ENCODE measurements at places on chromosomes 13 and 19.
A peak's percentile ranks its signal among the peaks of the same experiment; 100 is the strongest.

DNA sequence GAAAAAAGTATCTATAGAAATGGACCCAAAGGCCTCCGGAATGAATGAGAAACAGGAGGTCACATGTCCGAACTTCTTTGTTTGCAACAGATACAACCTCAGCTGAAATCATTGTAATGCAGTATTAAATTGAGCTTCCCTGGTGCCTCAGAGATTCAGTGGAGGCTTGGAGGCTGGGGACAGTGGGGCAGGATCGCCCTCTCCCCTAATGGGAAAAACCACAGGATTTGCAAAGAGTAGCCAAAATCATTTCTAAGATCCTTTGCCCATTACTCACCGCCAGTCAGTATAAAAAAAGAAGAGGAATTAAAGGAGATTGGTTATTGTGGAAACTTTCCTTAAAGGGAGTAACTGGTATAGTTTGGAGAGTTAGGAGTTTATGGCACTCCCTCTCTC lies 30.4 kb upstream of the IRS2 start:
- DNase-seq: no peak

GRCh38 chr13:24788538-24788937 lies 24.6 kb downstream of the RNF17 start:
- no peak for DNase-seq

DNA sequence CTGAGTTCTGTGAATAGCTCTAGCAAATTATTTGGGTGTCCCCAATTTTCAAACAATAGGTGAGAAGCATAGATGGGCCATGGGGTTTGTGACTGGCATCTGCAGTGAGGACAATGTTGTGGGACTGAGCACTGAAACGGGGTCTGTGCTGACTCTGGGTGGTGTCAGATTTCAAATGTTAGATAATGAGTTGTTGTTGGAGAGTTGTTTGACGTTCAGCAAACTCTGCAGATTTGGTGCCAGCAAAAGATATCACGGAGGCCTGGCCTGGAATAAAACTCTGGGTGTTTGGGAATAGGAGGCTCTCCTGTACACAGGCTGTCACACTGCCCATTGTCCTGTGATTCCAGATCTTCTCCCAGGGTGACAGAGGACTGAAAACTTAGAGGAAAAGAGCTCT lies 2.9 kb downstream of the ZNF90 start:
- DNase-seq: no peak

DNA sequence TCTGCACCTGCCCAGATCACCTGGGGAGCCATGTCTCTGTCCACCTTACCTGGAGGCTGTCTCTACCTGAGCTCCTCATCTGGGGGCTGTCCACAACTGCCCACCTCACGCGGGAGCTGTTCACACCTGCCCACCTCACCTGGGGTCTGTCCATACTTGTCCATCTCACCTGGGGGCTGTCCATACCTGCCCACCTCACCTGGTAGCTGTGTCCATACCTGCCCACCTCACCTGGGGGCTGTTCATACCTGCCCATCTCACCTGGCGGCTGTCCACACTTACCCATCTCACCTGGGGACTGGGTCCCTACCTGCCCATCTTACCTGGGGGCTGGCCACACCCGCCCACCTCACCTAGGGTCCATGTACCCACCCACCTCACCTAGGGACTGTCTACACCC lies 10.0 kb upstream of the CPAMD8 start:
- DNase-seq: no peak

DNA sequence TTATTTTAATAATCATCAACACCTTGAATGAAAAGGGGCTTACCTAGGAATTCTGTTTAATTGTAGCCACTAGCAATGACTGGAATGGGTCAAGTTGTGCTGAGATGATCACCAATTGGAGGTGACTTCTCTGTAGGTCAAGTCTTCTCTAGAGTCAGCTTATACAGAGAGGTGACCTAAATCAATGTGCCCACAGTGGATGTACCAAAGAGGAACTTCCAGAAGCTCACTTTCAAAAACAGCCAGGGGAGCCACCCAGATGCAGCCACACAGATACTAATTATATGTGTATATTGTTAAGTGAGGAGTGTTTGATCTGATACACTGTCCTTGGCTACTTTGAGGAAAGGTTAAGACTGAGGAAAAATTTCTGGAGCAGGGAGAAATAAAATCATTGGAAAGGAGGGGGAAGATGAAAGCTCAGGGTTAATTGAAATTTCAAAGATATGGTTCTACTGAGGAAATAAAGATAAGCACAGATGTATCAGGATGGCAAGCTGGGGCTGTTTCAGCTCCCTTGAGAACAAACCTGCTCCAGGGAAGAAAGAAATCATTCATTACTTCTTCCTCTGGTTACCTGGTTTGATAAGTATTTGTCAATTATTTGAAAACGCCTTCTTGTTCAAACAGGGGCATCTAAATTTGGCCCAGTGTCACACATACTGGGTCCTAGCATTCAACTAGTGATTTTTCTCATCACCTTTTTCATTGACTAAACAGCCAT lies 5.1 kb downstream of the GPR183 start:
- DNase-seq: no peak

- no peak for DNase-seq
These were observed 127.9 kb upstream of the GJB6 start for GRCh38 chr13:20360041-20360491.

- DNase-seq: no peak
These were observed at the start of gene F2RL3 for GRCh38 chr19:16888629-16889365. Gene F2RL3, plus strand, starts transcription at chr19:16888999. Its CDS starts 191 bp downstream, at chr19:16889190.

DNA sequence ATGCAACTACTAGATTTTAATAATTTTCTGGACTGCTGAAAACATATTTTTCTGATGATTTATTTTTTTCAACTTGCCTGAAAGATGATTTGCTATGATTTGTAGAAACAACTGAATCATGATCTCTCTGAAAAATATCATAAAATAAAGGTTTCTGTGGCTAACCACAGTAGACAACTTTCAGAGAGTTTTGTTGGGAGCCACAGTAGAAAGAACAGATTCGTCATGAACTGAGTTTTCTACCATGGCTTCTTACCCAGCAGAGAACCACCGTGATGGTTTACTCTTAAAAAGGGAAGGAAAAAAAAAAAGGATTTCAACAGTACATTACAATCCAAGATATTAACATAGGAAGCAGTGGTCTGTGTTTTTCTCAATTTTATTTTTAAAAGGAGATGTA lies 18.0 kb downstream of the ZAR1L start:
- DNase-seq: no peak

- no peak for DNase-seq
These were observed 1.2 kb downstream of the ALKBH7 start for GRCh38 chr19:6373813-6374108.

GRCh38 chr19:47494211-47494547 lies 10.2 kb upstream of the KPTN start:
- DNase-seq: no peak

- peak; percentile 21 for DNase-seq
These were observed 1.3 kb downstream of the FARP1 start for GRCh38 chr13:98144027-98144741.

GRCh38 chr13:88217883-88218282 lies 546.7 kb downstream of the SLITRK5 start:
- no peak for DNase-seq

- DNase-seq: no peak
These were observed 197.5 kb downstream of the NBEA start for GRCh38 chr13:35139591-35139990.

GRCh38 chr19:16860118-16860517 lies 28.7 kb upstream of the F2RL3 start:
- peak; percentile 48 for DNase-seq

- DNase-seq: no peak
These were observed 39.2 kb downstream of the MTMR6 start for GRCh38 chr13:25248071-25248470.

GRCh38 chr13:34114581-34114980 lies 296.6 kb downstream of the RFC3 start:
- no peak for DNase-seq

- no peak for DNase-seq
These were observed 10.4 kb downstream of the OLFM4 start for GRCh38 chr13:53038993-53039392.

DNA sequence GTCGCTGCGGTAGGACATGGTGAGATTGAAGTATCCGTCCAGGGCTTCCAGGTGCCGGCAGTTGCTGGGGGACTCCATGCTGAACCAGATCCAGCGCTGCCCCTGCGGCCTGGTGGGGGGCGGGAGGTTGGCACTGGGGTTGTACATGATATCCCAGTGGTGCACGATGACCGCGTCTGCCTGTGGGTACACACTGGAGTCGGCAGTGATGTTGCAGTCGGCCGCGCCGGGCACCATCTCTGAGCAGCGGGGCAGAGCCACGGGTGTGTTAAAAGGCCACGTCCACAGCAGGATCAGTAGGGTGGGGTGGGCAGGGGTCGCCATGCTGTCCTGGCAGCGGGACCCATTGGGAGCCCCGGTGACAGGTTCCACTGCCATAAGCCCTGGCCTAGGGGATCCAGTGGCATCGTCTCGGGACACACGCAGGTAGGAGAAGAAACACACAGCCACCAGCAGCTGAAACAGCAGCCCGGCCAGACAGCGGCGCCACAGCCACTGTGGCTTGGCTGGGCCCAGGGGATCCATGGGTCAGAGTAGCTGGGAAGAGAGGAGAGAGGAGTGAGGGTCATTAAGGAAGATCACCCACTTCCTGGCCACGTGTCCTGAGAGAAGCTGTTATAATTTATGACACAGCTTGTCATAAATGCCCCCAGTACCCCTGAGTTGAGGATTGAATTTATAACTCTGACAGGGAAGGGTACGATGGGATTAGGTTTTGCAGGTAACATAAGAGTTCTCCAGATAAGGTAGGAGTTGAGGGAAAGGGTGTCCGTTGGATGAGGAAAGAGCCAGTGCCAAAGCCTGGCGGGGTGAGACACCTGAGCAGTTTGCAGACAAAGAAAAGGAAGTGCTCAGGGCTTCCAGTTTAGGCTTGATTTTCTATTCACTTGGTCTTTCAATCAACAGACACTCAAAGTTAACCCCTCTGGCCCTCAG lies 2.9 kb downstream of the FUT5 start:
- no peak for DNase-seq

DNA sequence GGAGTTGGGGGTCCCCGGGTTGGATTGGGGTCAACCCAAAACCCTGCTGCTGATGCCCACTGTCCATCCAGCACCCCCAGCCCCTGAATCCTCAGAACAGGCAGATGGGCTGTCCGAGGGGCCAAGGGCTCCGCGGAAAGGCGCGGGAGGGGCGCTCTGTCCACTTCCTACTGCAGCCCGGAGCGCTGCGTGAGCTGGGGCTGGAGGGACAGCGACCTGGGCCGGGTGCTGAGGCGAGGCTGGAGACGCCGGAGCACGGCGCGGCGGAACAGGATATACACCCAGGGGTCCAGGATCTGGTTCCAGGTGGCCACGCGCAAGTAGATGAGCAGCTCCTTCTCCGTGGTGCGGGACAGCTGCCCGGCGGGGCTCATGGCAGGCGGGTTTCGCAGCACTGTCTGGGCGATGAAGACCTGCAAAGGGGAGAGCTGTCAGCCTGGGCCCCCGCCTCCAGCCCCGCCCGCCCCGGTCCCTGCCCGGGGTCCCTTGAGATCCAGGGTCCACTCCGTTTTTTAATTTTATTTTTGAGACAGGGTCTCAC lies 10.3 kb downstream of the GIPC3 start:
- no peak for DNase-seq

GRCh38 chr13:98513837-98514236 lies 63.1 kb downstream of the STK24 start:
- no peak for DNase-seq

DNA sequence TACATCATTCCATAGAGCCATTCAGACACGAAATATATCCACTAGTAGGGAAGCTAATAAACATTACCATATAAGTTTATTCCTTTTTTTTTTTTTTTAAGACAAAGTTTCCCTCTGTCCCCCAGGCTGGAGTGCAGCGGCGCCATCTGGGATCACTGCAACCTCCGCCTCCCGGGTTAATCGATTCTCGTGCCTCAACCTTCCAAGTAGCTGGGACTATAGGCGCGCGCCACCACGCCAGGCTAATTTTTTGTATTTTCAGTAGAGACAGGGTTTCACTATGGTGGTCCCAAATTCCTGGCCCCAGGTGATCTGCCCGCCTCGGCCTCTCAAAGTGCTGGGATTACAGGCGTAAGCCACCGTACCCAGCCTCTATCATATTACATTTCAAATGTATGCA lies 612 bp upstream of the ZNF154 start:
- DNase-seq: no peak

GRCh38 chr19:14559916-14560775 lies 11.7 kb downstream of the NDUFB7 start:
- DNase-seq: no peak

GRCh38 chr19:38004186-38004520 lies 97.1 kb downstream of the SIPA1L3 start:
- no peak for DNase-seq

GRCh38 chr19:30645946-30646577 lies 273.9 kb downstream of the ZNF536 start:
- DNase-seq: no peak

GRCh38 chr19:1384478-1385110 lies 887 bp downstream of the NDUFS7 start:
- no peak for DNase-seq

DNA sequence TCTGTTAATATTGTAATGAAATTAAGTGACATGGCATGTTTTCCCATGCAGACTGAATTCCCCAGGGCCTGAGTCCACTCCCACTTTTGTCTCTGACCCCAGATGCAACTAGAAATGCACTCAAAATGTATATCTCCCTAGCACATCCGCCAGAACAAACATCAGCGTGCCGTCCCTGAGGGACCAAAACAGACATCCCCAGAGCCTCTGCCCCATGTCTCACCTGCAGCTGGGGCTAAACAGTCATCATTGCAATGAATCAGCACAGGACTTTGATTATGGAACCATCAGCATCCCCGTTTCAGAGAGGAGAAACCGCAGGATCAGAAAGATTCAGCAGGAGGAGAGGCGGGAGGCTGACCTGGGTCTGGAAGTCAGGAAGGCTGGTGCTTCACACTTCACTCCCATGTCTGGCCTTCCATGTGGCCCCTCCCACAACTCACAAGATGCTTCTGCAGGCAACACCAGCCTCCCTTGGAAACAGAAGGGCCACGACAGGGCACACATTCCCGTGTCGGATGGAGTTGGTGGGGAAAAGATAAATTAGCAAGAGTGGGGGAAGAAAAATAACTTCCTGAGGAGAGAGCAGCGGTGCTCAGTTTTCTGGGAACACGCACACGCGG lies 130.6 kb upstream of the VSTM2B start:
- DNase-seq: peak; percentile 23

DNA sequence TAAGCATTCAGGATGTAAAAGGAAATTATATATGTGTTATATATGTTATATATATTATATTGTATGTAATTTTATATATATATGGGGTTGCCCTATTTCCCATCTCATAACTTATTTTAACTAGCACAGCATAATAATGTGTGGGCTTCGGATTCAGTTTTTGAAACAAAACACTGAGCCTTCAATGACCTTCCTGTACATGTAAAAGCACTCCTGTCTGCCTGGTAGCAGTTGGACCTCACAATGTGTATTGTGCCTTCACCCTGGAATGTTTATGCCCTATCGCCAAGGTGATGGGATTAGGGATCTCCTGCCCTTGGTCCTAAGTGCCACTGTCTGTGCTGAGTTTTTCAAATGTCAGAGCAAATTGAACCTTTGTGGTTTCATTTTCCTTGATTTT lies 968.8 kb downstream of the TUBA3C start:
- no peak for DNase-seq
